ENCODE measurements at places on chromosomes 7 and 10.

- H3K27ac ChIP-seq = no peak overlapping the region
Measured at GRCh38 chr10:73639286-73639685, 2.0 kb downstream of the MYOZ1 start.

DNA sequence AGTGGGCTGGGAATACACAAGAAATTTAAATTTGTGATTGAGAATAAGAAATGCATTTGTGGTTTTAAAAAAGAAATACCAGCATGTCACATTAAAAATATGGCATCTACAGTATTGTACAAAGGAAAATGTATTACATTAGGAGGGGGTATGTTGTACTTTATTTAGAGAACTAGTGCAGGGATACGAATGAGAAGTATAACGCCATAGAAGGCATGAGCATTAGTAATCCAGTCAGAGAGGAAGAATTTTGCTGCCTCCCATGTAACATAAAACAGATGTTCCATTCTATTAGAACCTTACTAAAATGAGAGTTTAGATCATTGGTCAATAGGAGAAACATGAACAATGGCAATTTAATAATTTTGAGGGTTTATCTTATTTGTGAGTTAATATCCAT lies 182.2 kb downstream of the ADK start:
- H3K4me1 ChIP-seq = no peaks in the 10 kb centered on the region
- no peak overlapping the region for H3K4me3 ChIP-seq
- no peaks in the 10 kb centered on the region for H3K27me3 ChIP-seq
- H3K36me3 ChIP-seq = 0 out of 2 replicates have a peak, but pooled peaks cover 4% of the 10 kb centered on the region
- DNase-seq = no peak

GRCh38 chr7:14825912-14826311 lies 76.6 kb downstream of the DGKB start:
- no peaks in the 10 kb centered on the region for H3K4me1 ChIP-seq
- DNase-seq = no peak
- H3K4me3 ChIP-seq = no peak overlapping the region
- H3K27ac ChIP-seq = no peak overlapping the region

DNA sequence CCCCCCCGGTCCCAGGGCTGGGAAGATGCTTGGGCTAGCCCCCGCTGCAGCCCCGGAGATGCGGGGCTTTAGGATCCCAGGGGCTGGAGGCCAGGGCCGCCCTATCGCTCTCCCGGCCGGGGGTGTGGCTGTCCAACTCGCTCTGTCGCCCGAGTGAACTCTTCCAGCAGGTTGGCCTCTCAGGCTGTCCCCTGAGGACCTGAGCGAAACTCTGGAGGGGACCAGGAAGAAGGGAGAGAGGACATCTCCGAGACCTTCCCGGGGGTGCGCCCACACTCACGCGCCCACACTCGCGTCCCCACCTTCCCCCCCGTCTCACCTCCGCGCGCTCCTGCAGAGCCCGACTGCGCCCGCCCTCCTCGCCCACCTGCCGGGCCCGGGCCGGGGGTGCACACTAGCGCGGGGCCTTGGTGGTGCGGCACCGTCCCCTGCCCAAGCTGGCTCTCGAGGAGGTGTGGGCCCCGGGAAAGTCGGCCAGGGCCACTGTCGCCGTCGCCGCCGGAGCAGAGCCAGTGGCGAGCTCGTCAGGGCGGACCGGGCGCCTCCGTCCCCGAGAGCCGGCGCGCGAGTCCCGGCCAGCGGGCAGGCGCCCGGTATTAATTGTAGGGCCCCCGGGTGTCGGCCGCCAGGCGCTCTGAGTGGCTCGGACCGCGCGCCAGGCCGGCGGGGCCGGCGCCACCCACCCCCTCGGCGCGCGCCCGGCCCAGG lies 101.7 kb upstream of the SVIL start:
- H3K36me3 ChIP-seq = no peaks in the 10 kb centered on the region
- no peak for DNase-seq
- no peaks in the 10 kb centered on the region for H3K27me3 ChIP-seq
- H3K4me3 ChIP-seq = no peak overlapping the region
- no peak overlapping the region for H3K27ac ChIP-seq

Data from Karpas-422 (cell line).